ENCODE measurements at places on chromosomes 11 and 22. TPM values are rescaled to one million over a fixed set of nuclear protein-coding genes. Genes with fewer than 3 reads are reported as not detected.

C11orf42 gene
- not detected for total RNA-seq

NCAPD3 gene
- total RNA-seq: 104 TPM

RAB38 gene
- 1.6 TPM for total RNA-seq

LRP4 gene
- not detected for total RNA-seq

CD151 gene
- 42.4 TPM for total RNA-seq

MIEF1 gene
- 41.8 TPM for total RNA-seq

RFPL2 gene
- total RNA-seq: 0.09 TPM

INS gene
- total RNA-seq: not detected

CHRDL2 gene
- not detected for total RNA-seq

MAP6 gene
- total RNA-seq: 0.14 TPM

RFPL3 gene
- total RNA-seq: not detected

HEPHL1 gene
- not detected for total RNA-seq

OR51B4 gene
- not detected for total RNA-seq
